ENCODE measurements at places on chromosomes 3 and 15.
A peak's percentile ranks its signal among the peaks of the same experiment; 100 is the strongest.

DNA sequence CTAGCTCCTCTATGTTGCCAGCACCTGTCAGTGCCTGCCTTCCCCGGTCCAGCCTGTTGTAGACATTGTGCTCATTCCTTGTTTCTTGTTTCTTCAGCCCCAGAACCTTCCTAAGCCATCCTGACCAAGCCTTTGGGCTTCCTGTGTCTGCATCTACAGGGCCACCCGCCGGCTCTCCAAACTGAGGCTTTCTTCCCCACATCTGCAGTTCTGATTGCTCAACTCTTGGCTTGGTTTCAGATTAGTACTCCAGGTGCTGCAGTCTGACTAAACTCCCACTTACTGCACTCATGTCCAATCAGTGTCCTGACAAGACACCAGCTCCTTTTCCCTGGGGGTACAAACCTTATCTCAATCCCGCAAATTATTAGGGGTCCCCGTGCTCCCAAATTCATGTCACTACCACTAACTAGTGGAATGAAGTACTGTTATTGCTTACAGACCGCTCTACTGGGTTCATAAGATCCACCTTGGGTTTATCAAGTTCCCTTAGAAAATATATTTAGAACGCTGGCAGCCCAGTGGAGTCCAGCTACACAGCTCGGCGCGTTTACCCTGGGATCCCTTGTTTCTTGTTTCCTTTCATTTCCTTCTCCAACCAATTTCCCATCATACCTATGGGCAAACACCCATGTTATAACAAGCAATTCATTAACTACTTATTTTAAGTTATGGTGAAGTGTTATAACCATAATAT is 114.2 kb upstream of the TJP1 start:
- DNase-seq: no peak

GRCh38 chr3:191387441-191388077 is 57.2 kb upstream of the UTS2B start:
- no peak for DNase-seq

- DNase-seq: no peak
Observed at GRCh38 chr15:56532721-56533460, 68.0 kb upstream of the MNS1 start.

- no peak for DNase-seq
Observed at GRCh38 chr3:122973893-122974615, 53.5 kb downstream of the SEMA5B start.

DNA sequence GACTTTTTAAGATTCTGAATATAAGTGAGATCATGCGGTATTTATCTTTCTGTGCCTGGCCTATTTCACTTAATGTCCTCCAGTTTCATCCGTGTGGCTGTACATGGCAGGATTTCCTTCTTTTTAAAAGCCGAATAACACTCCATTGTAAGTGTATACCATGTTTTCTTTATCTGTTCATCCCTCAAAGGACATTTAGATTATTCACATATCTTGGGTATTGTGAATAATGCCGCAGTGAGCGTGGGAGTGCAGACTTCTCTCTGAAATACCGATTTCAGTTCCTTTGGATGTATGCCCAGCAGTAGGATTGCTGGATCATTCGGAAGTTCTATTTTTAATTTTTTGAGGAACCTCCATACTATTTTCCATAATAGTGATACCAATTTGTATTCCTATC is 136.1 kb downstream of the APBA2 start:
- no peak for DNase-seq

- peak; percentile 78 for DNase-seq
Observed at GRCh38 chr3:37993820-37994638, 3.4 kb downstream of the VILL start.

DNA sequence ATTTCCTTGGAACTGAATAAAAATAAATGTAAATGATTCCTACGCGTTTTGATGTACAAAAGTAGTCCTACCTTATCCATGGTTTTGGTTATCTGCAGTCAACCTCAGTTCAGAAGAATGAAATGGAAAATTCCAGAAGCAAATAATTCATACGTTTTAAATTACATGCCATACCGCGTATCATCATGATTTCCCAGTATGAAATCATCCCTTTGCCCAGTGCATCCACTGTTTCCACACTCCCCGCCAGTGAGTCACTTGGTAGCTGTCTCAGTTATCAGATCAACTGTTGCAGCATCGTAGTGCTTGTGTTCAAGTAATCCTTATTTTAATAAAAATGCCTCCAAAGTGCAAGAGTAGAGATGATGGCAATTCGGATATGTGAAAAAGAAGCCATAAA is 9.1 kb upstream of the MFSD1 start:
- peak; percentile 43 for DNase-seq

- DNase-seq: no peak
Observed at GRCh38 chr3:149258298-149258697, 36.7 kb upstream of the CP start.

GRCh38 chr3:4930501-4930900 is 48.7 kb upstream of the BHLHE40 start:
- no peak for DNase-seq

Data from dermis microvascular lymphatic vessel endothelial cell (primary cell).